ENCODE measurements at places on chromosomes 16 and 17.

DNA sequence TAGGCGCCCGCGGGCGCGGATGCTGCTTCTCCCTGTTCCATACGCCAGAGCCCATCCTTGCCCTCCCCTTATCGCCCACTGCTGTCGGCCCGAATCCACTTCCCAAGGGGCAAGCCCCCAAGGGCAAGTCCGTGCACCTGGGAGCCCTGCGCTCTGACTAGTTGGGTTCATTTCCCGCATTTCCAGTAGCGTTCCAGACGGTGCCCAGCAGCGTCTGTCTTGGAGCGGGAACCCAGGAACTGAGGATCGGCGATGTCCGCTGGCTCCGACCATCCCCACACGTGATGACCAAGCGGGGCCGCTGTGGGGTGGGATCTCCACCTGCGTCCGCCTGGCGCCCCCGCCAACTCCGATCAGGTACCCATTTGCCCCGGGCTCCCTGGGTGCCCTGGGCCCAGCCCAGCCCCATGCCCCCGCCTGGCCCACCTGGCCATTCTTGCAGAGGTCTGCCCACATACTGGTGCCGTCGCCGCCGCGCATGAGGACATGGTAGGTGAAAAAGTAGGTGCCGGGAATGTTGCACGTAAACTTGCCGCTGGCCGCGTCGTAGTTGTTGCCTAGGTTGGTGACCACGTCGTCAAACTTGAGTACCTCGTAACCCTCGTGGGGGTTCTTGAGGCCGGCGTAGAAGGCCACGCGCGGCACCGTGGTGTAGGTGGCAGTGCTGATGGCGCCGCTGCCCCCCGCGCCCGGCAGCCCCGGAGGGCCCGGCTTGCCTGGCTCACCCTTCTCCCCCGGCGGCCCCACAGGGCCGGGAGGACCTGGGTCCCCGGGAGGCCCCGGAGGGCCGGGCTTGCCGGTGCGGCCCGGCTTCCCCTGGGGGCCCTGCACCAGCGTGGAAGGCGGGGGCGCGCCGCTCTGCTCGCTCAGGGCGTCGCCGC is 837 bp downstream of the C1QL1 start:
- DNase-seq, result no peak

- DNase-seq, result peak; percentile 26
Measured at GRCh38 chr17:410543-411401, 58.2 kb upstream of the RPH3AL start.

DNA sequence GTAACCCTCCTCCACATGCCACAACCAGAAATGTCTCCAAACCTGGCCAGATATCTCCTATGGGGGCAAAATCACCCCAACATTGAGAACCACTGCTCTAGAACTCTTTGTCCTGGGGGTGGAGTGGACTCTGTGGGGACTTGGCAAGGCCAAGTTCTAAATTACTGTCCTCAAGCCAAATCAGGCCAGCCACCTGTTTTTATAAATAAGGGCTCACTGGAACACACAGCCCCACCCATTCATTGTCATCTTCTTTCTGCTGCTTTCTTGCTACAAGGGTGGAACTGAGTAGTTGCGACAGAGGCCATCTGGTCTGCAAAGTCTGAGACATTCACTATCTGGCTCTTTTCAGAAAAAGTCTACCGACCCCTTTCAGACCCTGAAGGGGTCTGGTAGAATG is 26.8 kb upstream of the TMEM220 start:
- DNase-seq, result no peak

DNA sequence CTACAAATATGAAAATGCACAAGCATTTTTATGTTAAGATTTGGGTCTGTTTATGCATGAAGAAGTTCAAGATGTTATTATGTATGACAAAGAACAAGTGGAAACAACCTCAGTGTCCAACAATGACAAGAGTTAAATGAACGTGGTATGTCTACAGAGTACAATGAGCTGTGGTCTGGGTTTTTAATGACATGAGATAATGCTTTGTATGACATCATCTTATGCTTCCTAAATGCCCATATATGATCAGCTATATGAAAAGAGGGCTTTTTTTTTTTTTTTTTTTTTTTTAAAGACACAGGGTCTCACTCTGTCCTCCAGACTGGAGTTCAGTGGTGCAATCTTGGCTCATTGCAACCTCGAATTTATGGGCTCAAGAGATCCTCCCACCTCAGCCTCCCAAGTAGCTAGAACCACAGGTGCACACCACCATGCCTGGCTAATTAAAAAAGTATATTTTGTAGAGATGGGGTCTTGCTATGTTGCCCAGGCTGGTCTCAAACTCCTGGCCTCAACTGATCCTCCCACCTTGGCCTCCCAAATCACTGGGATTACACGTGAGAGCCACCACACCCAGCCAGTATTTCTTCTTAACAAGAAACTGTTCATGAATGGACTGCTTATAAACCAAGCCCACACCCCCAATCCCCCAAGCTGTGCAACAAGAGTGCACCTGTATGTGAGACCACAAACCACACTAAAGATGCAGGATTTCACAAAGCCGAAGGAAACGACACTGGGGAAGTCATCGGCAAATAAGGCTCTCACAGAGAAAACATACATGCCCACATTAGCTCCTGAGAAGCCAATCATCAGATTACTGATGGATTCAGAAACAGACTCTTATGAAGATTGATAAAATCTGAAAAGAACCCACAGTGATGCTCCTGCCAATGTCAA is 114.5 kb downstream of the CPPED1 start:
- DNase-seq, result peak; percentile 47

GRCh38 chr16:47940466-47940865 is 215.3 kb downstream of the ABCC12 start:
- DNase-seq, result no peak

DNA sequence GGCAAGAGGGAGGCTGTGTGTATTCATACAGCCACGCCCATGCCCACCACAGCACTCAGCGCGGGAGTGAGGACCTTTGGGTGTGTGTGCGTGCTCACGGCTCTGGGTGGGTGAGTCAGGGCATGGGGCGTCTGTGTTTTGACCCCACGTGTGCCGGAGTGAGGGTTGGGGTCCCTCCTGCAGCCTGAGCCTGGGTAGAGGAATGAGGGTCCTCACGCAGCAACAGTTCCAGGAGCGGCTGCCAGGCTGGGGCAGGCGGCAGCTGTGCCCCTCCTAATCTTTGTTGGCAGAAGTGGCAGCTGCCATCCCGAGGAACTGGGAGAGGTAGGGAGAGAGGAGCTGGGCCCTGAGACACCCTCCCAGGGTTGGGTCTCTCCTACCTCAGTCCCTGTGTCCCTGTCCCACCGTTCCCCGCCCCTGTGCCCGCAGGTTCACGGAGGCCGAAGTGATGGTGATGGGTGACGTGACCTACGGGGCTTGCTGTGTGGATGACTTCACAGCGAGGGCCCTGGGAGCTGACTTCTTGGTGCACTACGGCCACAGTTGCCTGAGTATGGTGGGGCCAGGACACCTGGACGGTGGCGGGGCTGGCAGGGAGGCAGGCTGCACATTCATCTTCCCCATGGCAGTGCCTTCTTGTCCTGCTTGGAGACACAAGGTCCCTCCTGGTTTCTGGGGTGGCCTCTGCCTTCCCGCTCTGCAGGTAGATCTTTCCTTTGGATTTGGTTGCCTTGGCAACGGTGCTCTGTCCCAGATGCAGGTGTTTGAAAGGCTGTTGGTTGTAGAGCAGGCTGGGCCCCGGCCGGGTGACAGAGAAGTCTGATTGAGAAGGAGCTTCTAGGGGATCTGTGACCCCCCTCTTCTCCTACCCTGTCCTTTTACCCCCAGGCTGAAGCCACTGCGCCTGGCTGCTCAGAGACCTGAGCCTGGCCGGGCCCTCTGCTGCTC is 5.9 kb downstream of the DPH1 start:
- no peak for DNase-seq

- no peak for DNase-seq
Measured at GRCh38 chr17:10063730-10064241, 134.6 kb downstream of the GAS7 start.

DNA sequence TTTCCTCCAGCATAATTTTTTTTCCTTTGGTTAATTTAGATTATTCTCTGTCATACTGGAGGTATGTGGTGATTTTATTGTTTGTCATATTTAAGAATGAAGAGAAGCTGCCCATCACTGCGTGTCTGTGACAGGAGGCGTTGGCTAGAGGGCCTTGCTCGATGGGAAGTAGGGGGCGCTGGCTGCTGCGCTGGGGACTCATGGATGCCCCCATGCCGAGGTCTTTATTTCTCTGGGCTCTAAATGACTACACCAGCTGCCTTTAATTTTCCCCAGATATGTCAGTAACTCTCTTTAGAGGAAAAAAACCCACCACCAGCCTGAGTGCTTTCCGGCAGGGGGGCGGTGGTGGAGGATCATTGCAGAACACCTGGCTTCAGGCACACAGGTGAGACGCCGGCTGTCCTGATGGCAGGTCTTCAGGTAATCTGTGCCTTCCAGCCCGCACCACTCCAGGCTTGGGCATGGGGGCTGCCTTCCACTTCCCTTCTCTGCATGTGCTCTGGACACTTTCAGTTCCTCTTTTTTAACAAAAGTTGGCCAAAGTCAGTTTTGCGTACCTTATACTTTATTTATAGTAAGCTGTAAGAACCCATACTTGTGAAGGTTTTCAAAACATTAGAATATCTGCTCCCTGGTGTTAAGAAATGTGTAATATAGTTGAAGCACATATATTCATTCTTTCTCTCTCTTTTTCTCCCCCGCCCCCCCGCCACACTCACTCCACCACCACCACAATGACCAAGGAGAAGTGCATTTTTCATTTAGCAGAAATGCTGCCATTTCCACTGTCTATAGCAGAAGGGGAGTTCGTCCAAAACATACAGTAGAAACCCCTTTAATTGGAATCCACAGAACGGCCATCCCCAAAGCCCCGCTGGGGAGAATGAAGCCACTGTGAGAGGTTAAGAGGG is 192.7 kb downstream of the RPTOR start:
- DNase-seq, result peak; percentile 72

GRCh38 chr16:81458827-81459598 is 14.4 kb downstream of the CMIP start:
- no peak for DNase-seq

All from OCI-M1 (cell line).